ENCODE measurements at places on chromosomes 12 and 14.
A peak's percentile ranks its signal among the peaks of the same experiment; 100 is the strongest.

- DNase-seq = peak; percentile 55
Measured at GRCh38 chr14:104659764-104660523, 29.5 kb upstream of the INF2 start.

DNA sequence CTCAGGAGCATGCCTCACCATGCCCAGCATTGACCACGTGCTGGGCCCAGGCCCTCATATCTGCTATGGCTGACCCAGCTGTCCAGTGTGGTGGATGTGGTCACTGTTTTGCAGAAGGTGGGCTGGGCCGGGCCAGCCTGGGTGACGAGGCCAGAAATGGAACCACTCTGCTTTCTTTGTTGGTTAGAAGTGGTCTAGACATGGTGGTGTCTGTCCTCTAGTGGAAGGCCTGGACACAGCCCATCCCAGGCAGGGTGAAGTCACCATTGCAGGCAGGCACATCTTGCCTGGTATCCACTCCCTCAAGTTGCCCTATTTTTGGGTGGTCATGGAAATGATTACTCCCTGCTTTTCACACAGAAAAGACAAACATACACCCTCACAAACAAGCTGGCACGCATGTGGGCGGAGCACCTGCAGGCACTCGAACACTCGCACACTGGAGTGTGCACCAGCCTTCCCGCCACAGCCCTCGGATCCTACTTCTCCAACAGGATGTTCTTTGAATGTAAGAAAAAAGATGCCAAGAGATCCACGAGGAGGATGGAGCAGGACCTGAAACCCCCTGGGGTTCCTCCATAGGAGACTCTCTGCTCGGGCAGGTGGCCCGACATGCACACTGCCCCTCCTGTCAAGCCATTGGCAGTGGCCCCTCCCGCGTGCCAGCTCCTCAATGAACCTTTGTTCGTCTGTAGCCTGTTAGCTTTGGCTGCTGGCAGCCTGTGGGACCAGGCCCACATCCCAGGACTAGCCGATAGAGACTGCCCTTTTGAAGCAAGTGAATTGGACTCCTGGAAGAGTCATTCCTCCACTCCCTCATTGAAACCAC is 38.4 kb downstream of the MLXIP start:
- no peak for DNase-seq

GRCh38 chr12:3275171-3276041 is 198.2 kb downstream of the TSPAN9 start:
- peak; percentile 54 for DNase-seq

GRCh38 chr12:66848967-66849366 is 170.1 kb upstream of the GRIP1 start:
- no peak for DNase-seq

DNA sequence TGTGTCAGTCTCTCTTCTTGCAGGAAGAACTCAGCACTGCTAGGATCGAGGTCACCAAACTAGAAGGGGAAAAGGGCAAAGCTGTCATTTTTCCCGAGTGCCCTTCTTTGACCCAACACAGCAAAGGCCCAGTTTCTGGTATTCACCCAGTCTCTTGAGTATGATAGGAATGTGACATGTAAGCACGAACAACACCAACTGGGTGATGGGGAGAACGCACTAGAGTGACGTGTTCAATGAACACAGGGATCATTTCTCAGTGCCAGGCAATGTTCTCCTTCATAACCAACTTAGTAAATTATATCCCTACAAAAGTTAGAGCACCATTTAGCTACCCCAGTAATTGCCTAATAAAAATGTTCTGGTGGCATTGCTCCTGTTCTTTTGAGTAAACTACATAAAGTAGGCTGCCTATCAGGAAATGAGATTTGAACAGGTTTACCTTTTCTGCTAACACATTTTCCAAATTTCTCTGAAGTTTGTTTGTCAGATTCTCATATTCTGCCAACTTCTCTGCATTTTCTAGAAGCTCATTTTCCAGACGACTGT is 64.5 kb downstream of the NIN start:
- no peak for DNase-seq

DNA sequence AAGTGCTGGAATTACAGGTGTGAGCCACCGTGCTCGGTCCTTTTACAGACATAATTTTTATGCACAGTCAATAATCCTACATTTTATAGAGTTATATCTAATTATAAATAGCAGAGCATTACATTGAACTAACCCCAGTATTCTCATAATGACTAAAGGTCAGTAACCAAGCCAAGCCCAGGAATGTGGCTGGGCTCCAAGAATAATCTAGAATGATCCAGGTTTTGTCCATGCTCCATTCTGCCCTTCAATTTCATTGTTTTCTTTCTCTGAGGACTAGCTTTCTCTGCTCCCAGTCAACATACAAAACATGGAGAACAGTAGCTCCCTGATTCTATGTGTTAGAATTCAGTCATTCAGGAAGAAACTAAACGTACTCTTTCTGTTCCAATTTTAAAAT is 92.1 kb upstream of the KRR1 start:
- no peak for DNase-seq

- no peak for DNase-seq
Measured at GRCh38 chr12:75917083-75917482, 114.5 kb downstream of the PHLDA1 start.

- DNase-seq = no peak
Measured at GRCh38 chr12:12779529-12779928, 5.9 kb upstream of the APOLD1 start.

DNA sequence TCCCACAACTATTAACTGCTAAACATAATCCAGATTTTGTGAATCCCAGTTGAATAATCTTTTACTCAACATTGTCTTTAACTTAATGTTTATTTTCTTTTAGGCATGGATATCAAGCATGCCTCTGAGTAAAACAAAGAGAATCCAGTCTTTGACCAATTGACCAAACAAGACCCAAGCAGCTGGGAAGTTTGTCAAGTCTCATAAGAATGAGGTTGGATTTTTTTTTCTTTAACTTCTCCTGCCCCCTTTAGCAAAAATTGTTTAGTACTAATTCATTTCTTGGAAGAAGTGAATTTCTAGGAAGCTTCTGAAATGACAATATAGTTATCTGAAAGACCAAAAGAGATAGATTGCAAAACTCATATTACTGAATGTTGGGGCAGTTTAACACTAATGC is 89.9 kb downstream of the OTOGL start:
- no peak for DNase-seq

DNA sequence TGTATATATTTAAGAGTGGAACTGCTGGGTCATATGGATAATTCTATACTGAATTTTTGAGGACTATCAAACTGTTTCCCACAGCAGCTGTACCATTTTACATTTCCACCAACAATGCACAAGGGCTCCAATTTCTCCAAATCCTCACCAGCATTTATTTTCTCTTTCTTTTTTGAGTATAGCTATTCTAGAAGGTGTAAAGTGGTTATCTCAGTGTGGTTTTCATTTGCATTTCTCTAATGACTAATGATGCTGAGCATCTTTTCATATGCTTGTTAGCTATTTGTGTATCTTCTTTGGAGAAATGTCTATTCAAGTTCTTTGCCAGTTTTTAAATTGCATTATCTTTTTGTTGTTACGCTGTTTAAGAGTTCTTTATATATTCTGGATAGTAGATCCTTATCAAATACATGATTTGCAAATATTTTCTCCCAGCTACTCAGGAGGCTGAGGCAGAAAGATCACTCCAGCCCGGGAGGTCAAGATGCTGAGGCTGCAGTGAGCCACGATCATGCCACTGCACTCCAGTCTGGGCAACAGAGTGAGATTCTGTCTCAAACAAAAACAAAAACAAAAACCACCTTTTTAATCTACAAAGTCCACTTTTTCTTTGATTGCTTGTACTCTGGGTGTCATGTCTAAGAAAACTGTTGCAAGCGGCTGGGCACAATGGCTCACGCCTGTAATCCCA is 32.8 kb downstream of the GTF2A1 start:
- no peak for DNase-seq

DNA sequence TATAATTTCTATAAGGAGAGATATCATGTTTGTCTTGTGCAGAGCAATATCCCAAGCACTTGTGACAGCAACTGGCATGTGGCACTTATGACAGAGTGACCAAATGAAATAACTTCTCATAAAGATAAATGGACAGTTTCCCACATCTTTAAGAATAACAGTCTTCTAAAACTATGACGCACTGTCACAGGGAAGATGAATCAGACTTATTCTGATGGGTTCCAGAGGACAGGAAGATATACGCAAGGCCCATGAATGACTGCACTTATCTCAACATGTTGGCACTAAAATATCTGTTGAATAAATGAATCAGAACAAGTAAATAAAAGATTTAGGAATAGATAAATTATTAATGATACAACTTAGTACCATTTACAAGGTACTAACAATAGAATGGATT is 465.8 kb upstream of the SYT1 start:
- DNase-seq = no peak

DNA sequence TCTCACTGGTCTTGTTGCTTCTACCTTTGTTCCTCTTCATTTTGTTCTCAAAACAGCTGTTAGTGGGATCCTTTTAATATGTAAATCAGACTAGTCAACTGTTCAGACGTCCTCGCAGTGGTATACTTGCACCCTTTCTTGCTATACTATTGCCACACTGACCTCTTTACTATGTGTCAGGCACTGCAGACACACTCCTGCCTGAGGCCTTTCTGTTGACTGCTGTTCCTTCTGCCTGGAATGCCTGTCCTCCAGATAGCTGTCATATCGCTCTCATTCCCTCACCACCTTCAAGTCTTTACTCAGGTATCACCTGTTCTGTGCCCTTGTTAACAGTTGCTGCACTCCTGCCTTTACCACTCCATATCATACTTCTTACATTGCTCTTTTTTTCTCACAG is 90.0 kb upstream of the TMEM263 start:
- DNase-seq = no peak

DNA sequence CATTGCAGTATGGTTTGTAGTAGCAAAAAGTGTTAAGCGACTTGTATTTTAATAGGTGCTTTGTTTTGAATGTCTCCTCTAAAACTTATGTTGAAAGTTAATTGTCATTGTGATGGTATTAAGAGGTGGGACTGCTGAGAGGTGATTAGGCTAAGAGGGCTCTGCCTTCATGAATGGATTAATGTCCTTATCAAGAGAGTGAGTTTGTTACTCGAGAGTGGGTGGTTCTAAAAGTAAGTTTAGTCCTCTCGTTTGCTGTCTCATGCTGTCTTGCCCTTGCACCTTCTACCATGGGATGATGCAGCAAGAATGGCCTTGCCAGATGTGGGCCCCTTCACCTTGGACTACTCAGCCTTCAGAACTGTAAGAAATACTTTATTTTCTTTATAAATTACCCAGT is 17.4 kb downstream of the ZDHHC17 start:
- DNase-seq = no peak

DNA sequence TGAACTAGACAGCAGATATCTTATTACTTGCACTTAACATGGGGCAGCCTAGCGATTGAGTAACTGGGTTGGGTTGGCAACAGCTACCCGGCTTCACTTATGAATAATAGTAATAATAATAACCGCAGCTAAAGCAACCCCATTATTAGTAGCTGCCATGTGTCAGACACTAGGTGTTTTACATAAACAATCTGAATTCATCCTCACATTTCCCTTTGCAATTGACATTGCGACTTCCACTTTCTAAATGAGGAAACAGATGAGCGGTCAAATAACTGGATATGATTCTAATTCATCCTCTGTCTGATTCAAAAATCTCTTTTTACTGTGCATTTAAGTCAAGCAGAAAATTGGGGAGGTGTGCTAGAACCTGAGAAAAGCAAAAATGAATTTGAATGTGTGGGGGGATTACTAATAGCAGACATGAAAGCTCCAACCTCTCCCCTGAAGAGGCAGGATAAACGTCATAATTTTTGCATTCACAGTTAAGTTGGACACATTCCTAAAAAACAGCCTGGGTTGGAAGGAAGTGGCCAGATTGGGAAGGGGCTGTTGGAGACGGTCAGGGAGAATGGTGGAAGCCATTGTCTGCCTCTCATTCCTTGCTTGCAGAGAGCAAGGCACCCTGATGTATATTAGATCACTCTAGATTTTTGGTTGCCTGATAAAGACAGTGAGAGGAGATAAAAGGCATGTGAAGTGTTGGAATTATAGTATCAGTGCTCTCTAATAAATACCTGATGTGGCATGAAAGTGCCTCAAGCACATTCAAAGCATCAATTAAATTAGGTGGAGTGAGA is 13.1 kb downstream of the EMP1 start:
- no peak for DNase-seq

Data from stimulated activated naive B cell treated with anti-CD40 and anti-IgM and Interleukin-4, amounts not matched to agents 10 μg/mL and 1 μg/mL and 100 μg/mL, for 72 hours (primary cell).